Karpas-422 (cell line): ENCODE measurements at places on chromosomes 13 and 19. TPM values are rescaled to one million over a fixed set of nuclear protein-coding genes. Genes with fewer than 3 reads are reported as not detected.

The ADGRE3 gene
- 0.30 TPM in 1 of 2 replicates, not detected in the other for total RNA-seq

The SELENOV gene
- not detected in 2 replicates for total RNA-seq

The ATP4B gene
- not detected in 2 replicates for total RNA-seq

The KIRREL2 gene
- 0.07 TPM in 1 of 2 replicates, not detected in the other for total RNA-seq

The FBXO17 gene
- not detected in 2 replicates for total RNA-seq

The MBD3 gene
- total RNA-seq, result 42.2 and 124 TPM in 2 replicates

The LIPE gene
- 16.3 and 50.6 TPM in 2 replicates for total RNA-seq

- no peak for DNase-seq
- no peak overlapping the region for H3K4me3 ChIP-seq
- H3K27ac ChIP-seq, result no peak overlapping the region
- no peaks in the 10 kb centered on the region for H3K27me3 ChIP-seq
- peaks cover 3% of the 10 kb centered on the region for H3K4me1 ChIP-seq
These were observed 22.0 kb downstream of the DPY19L3 start for GRCh38 chr19:32427536-32427935.

DNA sequence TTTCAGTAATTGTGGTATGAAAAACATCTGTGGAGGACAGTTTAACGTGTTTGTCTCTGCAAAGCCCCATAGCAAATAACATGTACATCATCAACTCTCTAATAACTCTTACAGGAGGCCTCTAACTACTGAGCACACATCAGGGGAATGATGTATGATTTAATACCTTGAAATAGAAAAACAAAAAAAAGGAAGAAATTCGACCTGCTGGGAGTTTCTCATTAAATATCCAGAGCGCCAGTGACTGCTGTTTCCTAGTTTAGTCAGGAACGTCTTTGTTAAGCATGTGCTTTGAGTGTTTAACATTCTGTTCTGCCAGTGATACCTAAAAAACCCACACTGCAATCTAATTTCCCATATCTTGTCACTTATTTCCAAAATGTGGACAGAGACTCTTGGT, 235.4 kb downstream of the PCDH20 start:
- no peaks in the 10 kb centered on the region for H3K36me3 ChIP-seq
- no peaks in the 10 kb centered on the region for H3K4me1 ChIP-seq

GRCh38 chr19:7565332-7565731, 29.8 kb downstream of the PNPLA6 start:
- no peaks in the 10 kb centered on the region for H3K36me3 ChIP-seq
- H3K27ac ChIP-seq, result no peak overlapping the region
- H3K27me3 ChIP-seq, result no peaks in the 10 kb centered on the region
- no peak for DNase-seq
- H3K4me1 ChIP-seq, result no peaks in the 10 kb centered on the region

DNA sequence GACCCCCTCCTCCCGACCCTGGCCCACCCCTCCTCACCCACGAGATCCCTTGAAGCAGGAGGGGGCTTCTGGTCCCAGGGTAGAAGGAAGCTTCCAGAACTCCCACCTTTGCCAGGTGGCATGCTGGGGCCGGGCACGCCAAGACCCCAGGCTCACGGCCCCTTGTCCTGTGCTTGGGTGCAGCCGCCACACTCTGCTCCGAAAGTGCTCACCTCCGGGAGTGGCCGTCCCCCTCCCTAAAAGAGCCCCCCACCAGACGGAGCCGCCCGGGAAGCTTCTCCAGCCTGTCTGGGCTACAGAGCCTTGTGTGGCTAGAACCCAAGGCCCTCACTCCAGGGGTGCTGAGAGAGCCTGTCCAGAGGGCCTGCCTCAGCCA, 1.8 kb upstream of the EFNA2 start:
- DNase-seq, result no peak
- peaks cover 17% of the 10 kb centered on the region for H3K4me1 ChIP-seq
- H3K4me3 ChIP-seq, result no peak overlapping the region
- no peak overlapping the region for H3K27ac ChIP-seq
- H3K36me3 ChIP-seq, result peaks cover 6% of the 10 kb centered on the region; the same call in 1 of the 2 replicates

GRCh38 chr13:28463481-28463880, 31.4 kb downstream of the FLT1 start:
- H3K36me3 ChIP-seq, result no peaks in the 10 kb centered on the region
- no peak overlapping the region for H3K4me3 ChIP-seq
- DNase-seq, result no peak
- H3K27me3 ChIP-seq, result no peaks in the 10 kb centered on the region

DNA sequence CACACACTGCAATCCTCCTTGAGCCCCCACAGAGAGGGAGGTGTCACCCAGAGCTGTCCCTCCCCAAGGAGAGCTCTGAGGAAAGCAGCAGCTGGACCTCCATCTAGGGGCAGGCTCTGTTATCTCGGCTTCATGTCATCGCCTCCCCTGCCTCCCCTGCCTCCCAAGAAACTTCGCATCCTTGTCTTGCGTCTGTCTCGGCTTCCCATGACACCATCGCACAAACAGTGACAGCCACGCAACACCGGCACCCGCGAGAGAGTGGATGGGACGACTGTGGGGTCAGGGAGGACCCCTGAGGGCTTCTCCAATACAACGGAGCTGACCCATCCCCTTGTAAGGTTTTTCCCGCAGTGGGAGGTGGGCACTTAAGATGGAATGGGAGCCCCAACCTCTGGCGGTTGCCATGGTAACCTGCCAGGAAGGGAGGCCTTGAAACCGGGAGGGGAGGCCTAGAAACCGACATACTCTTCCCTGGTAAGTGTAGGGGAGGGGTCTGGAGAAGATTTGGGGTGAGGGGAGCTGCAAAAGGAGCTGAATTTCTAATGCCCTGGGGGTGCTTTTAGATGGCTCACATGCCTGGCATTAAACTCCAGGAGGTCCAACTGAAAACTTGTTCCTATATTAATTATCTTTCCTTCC, 16.3 kb downstream of the TLE2 start:
- H3K36me3 ChIP-seq, result no peaks in the 10 kb centered on the region
- H3K27me3 ChIP-seq, result no peaks in the 10 kb centered on the region
- no peak overlapping the region for H3K4me3 ChIP-seq
- H3K4me1 ChIP-seq, result no peaks in the 10 kb centered on the region

GRCh38 chr13:42577538-42577937, 3.6 kb downstream of the TNFSF11 start:
- no peaks in the 10 kb centered on the region for H3K4me1 ChIP-seq
- H3K4me3 ChIP-seq, result no peak overlapping the region
- H3K36me3 ChIP-seq, result no peaks in the 10 kb centered on the region
- H3K27me3 ChIP-seq, result no peaks in the 10 kb centered on the region
- DNase-seq, result no peak
- no peak overlapping the region for H3K27ac ChIP-seq

GRCh38 chr13:77545626-77546412, 10.3 kb downstream of the SCEL start:
- H3K27ac ChIP-seq, result no peak overlapping the region
- no peaks in the 10 kb centered on the region for H3K27me3 ChIP-seq

DNA sequence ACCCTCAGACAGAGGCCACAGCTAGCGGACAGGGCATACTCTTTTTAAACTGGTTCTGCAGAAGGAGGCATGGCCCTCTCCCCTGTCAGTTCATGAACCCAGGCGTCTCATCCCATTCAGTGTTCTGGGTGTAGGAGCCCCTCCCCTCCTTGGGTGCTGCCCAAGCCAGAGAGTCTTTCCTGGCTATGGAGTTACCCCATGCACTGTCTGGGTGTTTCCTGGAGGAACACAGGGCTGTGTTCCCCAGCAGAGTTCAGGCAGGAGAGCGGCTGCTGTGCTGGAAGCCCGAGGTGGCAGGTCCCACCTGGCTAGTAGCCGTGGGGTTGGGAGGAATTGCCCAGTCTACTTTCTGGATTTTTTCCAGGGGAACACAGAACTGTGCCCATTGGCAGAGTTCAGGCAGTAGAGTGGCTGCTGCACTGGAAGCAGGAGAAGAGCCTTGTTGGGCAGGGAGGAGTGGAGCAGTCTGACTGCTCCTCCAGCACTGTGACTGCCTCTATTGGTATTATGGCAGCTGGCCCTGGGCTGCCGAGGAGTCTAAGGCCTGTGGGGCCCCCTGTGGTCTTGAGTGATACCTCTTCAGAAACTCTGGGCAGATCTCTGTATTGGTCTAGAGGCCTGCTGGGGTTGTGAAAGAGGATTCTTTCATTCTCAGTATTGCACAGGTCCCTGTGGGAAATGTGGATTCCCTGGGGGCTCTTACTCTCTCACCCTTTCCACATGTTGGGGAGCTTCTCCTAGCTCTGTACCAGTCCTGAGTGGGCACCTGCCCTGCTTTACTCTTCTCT, 168.3 kb downstream of the PCDH20 start:
- no peak overlapping the region for H3K4me3 ChIP-seq
- no peaks in the 10 kb centered on the region for H3K4me1 ChIP-seq
- H3K27me3 ChIP-seq, result no peaks in the 10 kb centered on the region
- H3K36me3 ChIP-seq, result no peaks in the 10 kb centered on the region
- no peak overlapping the region for H3K27ac ChIP-seq

DNA sequence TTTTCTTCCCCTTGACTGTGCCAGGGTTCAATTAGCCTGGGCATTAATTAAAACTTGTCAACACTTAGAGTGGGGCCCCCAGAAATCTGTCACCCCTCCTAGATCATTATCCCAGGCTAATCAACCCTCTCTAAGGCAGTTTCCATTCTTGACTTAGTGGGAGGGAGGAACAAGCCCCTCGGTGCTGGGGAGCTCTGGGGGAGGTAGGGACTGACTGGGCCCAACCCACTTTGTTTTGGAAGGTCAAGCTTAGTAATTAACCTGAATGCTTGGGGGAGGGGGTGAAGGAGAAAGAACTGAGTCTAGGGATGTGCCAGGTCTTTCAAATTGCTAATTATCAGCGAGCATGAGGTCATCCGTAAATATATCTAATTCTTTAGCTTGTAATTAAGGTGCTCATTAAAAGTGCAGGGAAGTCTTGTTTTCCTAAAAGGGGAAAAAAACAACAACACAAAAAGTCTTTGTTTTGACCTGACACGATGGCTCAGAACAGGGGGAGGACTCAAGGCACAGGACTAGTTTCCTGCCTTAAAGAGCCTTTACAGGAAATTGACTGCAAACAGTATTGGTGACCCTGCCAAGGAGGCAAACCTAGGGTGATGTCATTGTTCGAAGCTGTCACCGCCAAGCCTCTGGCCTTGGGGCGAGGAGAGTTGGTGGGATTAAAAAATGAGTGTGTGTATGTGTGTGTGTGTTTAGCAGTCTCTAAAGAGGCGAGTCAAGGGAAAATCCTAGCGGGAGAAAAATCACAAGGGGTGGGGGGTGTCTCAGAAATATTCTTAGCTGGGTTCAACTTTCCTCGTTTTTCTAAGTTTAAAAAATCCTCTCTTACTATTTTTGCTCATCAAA, 19.4 kb downstream of the ACTN4 start:
- H3K4me3 ChIP-seq, result peak overlapping the region; percentile 50
- no peaks in the 10 kb centered on the region for H3K27me3 ChIP-seq
- peak; percentile 72 for DNase-seq
- H3K36me3 ChIP-seq, result no peaks in the 10 kb centered on the region
- peak overlapping the region; percentile 82 for H3K27ac ChIP-seq

DNA sequence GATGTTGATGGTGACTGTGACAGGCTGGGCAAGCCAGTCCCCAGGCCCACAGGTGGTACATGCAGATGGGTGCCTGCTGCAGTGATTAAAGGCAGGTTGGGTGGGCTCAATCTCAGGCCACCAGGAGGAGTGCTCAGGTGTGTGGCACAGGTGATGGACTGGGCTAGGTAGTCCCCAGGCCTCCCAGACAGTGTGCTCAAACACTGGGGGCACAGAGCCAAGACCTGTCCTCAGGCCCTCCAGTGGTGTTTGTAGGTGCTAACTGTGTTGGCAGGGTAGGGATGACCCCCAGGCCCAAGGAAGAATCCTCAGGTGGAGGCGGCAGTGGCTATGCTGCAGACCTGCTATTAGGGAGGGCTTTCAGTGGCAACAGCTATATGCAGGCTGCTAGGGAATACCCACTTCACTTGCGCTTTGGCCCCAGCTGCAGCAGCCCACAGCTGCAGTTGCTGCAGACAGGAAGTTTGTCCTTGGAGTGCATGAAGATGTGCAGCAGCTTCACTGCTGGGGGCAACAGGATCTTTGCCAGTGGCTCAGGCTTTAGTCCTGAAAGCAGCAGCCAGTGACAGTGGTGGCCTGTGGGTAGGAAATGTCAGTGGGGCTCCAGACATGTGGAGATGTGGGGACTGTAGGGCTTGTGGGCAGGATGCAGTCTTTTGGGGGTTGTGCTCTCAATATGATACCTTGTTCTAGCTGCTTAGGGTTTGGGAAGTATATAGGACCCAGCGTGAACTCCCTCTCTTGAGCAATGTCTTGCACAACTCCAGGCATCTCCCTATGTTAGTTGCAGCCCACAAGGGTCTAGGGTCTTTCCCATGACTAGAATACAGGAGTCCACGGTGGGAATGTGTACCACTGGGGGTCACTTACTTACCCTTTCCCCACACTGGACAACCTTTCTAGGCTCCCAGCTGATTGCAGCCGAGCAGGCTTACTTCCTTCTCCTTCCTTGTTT, 54.1 kb upstream of the MLNR start:
- H3K4me3 ChIP-seq, result no peak overlapping the region
- no peaks in the 10 kb centered on the region for H3K27me3 ChIP-seq
- no peak overlapping the region for H3K27ac ChIP-seq
- peaks cover 36% of the 10 kb centered on the region for H3K36me3 ChIP-seq

- peak overlapping the region; percentile 97 for H3K27ac ChIP-seq
- no peaks in the 10 kb centered on the region for H3K36me3 ChIP-seq
- H3K27me3 ChIP-seq, result no peaks in the 10 kb centered on the region
- H3K4me1 ChIP-seq, result peaks cover 78% of the 10 kb centered on the region
These were observed 14.0 kb upstream of the GJA3 start for GRCh38 chr13:20174656-20175405.

- no peaks in the 10 kb centered on the region for H3K36me3 ChIP-seq
- H3K4me1 ChIP-seq, result peaks cover 12% of the 10 kb centered on the region
- H3K27me3 ChIP-seq, result no peaks in the 10 kb centered on the region
- no peak overlapping the region for H3K4me3 ChIP-seq
- no peak overlapping the region for H3K27ac ChIP-seq
- peak; percentile 49 for DNase-seq
These were observed 32.1 kb downstream of the SMAD9 start for GRCh38 chr13:36887758-36888521.

DNA sequence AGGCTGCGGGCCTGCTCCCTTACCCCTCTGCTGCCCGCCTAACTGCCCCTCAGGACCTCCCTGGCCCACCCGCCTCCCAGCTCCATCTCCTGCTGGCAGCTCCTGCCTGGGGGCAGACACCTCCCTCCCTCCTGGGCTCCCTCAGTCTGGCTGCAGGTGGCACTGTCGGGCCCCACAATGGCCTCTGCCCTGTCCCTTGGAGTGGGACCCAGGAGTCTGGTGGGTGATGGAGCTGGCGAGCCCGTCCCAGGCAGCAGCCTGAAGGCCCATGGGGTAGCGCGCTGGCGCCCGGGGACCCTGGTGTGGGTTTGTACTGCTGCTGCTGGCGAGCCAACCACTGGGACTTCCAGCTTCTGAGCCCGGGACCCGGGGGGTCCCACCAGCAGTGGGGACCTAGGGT, 83.6 kb downstream of the KDM4B start:
- H3K36me3 ChIP-seq, result no peaks in the 10 kb centered on the region
- no peaks in the 10 kb centered on the region for H3K27me3 ChIP-seq
- peaks cover 62% of the 10 kb centered on the region for H3K4me1 ChIP-seq
- peak; percentile 85 for DNase-seq

DNA sequence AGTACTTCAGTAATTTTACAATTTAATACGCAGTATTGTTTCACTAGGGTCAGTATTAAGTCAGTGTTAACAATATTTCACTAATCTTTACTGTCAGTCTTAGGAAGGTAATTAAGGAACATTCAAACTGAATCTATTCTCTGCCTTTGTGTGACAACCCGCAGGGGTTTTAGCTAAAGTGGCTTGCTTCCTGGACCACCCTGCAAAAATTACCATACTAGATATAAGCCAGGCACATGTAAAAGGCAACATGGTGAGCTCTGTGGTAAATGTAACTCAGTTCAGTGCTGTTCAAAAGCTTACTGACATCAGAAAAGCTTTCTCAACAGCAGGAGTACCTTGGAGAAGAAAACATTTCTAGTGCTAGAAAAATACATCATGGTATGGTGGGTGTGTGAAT, 116.7 kb downstream of the FREM2 start:
- no peak for DNase-seq
- no peaks in the 10 kb centered on the region for H3K4me1 ChIP-seq
- no peaks in the 10 kb centered on the region for H3K36me3 ChIP-seq
- no peak overlapping the region for H3K4me3 ChIP-seq
- 0 out of 2 replicates have a peak, but pooled peaks cover 2% of the 10 kb centered on the region for H3K27me3 ChIP-seq
